ENCODE measurements at places on chromosomes 1 and 21. TPM values are rescaled to one million over a fixed set of nuclear protein-coding genes. Genes with fewer than 3 reads are reported as not detected.

USH2A gene
- polyA plus RNA-seq, result not detected

KCNT2 gene
- polyA plus RNA-seq, result not detected

FBXO2 gene
- polyA plus RNA-seq, result 113 TPM

BTG2 gene
- 47.2 TPM for polyA plus RNA-seq

TNNI3K gene
- 0.14 TPM for polyA plus RNA-seq

OPRD1 gene
- not detected for polyA plus RNA-seq

PLPPR5 gene
- 0.06 TPM for polyA plus RNA-seq

SYT6 gene
- polyA plus RNA-seq, result not detected

S100A10 gene
- polyA plus RNA-seq, result 1,008 TPM

TSPEAR gene
- polyA plus RNA-seq, result not detected

ATP1A2 gene
- polyA plus RNA-seq, result not detected

KCND3 gene
- 0.12 TPM for polyA plus RNA-seq

CCDC190 gene
- not detected for polyA plus RNA-seq

COPA gene
- polyA plus RNA-seq, result 120 TPM

NPPB gene
- polyA plus RNA-seq, result not detected

CNR2 gene
- polyA plus RNA-seq, result not detected

KIF21B gene
- polyA plus RNA-seq, result 0.12 TPM

UBL4B gene
- polyA plus RNA-seq, result not detected

BSND gene
- not detected for polyA plus RNA-seq

IER5 gene
- polyA plus RNA-seq, result 21.0 TPM

MFAP2 gene
- polyA plus RNA-seq, result 3.6 TPM

SGIP1 gene
- polyA plus RNA-seq, result 0.17 TPM

CFHR4 gene
- polyA plus RNA-seq, result not detected

CYP4A22 gene
- not detected for polyA plus RNA-seq

GSTM5 gene
- polyA plus RNA-seq, result not detected

RGS18 gene
- 0.16 TPM for polyA plus RNA-seq

CD1B gene
- not detected for polyA plus RNA-seq
